ENCODE measurements at places on chromosomes 16 and 17.

GRCh38 chr17:83137523-83137922 is 58.1 kb downstream of the METRNL start:
- DNase-seq = no peak

DNA sequence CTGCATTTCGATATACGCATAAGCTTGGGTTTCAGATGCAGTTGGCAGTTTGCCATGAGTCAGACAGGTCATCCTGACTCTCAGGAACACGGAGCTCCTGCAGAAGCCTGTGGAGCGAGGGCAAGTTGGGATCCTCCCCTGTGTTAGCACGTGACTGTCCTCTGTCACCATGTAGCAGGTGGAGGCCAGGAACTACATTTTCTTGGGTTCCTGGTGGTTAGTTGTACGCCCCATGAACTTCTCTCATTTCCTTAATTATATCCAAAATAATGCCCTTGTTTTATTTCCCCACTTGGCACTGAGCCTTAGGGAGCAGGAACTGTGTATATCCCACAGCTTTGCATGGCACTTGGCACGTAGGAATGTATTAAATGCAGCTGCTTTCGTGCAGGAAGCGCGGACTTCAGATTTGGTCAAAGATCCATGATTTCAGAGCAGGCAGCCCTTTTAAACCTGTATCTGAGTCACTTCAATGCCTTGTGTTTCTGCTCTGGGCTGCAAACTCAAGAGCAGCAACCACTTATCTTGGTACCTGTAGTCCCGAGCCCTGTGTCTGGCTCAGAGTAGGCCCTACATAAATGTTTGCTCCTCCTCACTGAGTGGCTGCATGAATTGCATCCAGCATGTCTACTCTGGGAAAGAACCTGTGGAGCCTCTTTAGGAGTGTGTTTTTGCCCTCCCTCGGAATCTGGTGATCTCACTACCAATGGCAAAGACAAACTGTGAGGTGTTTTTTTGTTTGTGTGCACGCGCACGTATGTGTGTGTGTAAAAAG is 428.4 kb downstream of the MAF start:
- no peak for DNase-seq

DNA sequence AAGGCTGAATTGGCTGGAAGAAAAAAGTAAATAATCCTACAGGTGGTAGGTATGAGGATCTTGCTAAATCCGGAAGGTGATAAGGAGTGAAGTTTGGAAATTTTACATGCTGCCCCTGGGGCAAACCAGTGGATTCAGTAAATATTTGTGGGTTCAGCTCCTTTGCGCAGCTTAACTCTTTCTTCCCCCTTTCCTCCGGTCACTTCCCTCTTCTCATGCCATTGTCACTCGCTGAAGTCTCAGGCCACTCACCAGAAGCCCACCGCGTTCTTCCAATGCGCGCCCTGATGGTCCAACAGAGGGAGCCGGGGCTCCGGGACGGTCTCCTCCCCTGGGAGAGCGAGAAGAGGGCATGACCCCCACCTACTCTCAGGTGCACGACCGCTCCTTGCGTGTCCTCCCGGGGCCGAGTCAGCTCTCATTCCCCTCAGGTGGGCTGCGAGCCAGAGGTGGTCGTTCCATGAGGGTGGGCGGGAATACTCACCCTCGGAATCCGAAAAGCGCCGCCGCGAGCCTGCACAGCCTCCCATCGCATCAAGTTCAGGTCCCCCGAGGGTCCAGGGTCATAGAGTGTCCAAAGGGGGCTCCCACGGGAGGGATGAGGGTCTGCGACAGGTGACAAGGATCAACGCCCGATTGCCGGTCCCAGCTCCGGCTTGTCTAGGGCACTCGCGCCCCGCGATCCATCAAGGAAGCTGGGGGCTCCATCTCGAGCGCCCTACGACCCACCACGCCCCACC is 474 bp downstream of the CLN3 start:
- DNase-seq = peak; percentile 20

- peak; percentile 67 for DNase-seq
These were observed 54.4 kb downstream of the COX10 start for GRCh38 chr17:14123619-14124278.

GRCh38 chr16:57003439-57004386 is 14.4 kb downstream of the NLRC5 start:
- no peak for DNase-seq

DNA sequence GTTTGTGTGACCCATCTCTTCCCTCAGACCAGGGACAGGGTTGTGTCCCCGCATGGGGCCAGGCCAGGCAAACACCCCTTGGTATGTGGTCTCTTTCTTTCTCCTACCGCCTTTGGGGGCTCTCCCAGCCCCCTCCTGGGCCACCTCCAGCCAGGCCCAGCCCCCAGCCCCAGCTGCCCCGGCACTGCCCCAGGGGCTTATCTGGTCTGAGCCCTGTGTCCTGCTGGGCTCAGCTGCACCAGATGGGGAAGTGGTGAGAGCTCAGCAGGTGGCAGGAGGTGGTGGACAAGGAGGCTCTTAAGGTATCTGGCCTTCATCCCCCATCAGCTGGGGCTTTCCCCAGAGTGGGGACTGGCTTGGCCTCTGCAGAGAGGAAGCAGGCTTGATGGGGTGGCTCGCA is 8.7 kb downstream of the ADAM11 start:
- DNase-seq = peak; percentile 19

GRCh38 chr17:58447039-58447975 is 30.0 kb upstream of the RNF43 start:
- peak; percentile 84 for DNase-seq

DNA sequence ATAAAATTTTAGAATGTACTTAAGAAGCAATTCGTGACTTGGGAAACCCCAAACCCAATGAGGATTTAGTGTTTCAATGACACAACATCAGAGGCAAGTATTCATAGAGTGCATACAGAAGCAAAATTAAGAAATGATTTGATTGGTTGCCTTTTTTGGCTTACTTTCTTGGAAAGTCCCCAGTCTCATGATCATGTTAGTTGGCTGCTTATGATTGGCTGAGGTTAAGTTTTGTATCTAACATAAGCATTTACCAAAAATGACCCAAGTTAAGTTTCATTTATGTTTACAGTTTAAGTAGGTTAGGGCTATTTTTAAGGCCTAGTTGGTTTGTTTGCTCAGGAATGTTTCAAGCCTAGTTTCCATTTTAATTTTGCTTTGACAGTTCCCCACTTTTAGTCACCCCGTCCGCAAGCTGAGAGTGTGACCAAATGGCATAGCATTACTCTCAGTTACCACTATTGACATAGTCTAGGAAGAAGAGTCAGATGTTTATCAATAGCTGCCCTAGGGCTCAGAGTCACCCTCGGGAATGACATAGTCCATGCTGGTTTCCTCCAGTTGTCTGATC is 36.2 kb downstream of the DGKE start:
- DNase-seq = peak; percentile 93

All from MM.1S (cell line).